ENCODE measurements at places on chromosomes 11 and 22. TPM values are rescaled to one million over a fixed set of nuclear protein-coding genes. Genes with fewer than 3 reads are reported as not detected.

Gene IFITM10
- 1.2 TPM for total RNA-seq

DNA sequence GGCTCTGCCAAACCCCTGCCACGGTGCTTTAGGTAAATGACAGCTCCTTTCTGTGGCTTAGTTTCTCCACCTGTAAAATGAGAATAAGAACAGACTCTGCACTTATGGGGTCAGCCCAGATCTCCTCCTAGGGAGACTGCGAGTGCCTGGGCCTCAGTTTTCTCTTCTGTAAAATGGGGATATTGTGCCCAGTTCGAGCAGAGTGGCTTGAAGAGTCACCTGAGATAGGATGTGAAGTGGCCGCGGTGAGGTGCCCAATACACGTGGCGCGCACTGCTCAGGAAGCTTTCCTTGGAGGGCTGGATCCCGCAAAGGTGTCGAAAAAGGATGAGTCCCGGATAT lies 473 bp upstream of the EMID1 start:
- H3K27me3 ChIP-seq, result no peaks in the 10 kb centered on the region
- H3K4me1 ChIP-seq, result peaks cover 11% of the 10 kb centered on the region
- peak overlapping the region; percentile 57 for H3K4me3 ChIP-seq
- no peak overlapping the region for H3K27ac ChIP-seq
- H3K36me3 ChIP-seq, result no peaks in the 10 kb centered on the region
- no peak for DNase-seq

DNA sequence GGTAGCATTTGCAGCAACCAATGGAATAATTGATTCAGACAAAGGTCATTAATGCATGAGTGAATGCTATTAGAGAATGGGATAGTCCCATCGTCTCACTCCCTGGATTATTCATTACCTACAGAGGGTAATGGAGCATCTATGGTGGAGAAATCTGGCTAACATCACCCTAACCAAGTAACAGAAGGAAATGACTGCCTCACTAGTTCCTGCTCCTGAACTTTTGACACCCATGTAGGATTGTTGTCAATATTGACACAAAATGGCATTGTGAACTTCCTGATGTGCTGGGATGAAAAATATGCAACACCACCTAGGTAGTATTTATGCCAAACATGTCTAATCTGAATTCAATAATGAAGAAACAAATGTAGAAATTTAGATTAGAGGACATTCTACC lies 44.0 kb upstream of the KIRREL3 start:
- H3K27ac ChIP-seq, result no peak overlapping the region
- DNase-seq, result no peak
- no peaks in the 10 kb centered on the region for H3K36me3 ChIP-seq
- no peaks in the 10 kb centered on the region for H3K27me3 ChIP-seq
- no peaks in the 10 kb centered on the region for H3K4me1 ChIP-seq

DNA sequence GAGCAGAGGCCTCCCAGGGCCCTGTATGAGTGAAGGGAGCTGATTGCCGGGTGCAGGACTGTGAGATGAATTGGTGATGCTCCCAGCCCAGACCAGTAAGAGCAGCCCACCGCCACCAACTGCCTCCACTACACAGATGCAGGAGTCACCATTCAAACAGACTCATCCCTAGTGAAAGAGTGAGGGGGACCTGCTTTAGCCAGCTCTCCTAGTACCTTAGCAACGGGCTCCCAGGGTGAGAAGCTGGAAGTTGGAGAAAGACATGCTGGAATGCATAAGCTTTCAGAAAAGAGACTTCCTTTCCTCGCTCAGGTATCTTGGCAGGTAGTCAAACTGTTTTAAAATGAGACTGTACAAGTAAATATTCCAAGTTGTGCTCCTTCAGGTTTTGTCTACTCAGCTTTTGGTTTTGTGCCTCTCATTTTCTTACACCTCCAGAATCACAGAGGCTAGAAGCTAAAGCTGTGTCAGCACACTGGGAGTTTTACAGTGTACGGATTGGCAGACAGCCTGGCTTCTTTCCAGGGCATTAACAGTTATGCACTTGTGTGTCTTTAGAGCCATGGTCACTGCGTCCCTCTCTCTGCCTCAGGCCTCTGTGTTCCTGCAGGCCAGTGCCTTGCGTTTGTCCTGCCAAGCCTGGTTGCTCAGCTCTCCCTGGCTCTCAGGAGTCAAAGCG lies 146.2 kb downstream of the ATXN10 start:
- no peak for DNase-seq
- H3K4me1 ChIP-seq, result peaks cover 29% of the 10 kb centered on the region
- no peak overlapping the region for H3K27ac ChIP-seq
- H3K36me3 ChIP-seq, result peaks cover 41% of the 10 kb centered on the region

- H3K4me1 ChIP-seq, result no peaks in the 10 kb centered on the region
- no peaks in the 10 kb centered on the region for H3K27me3 ChIP-seq
- DNase-seq, result no peak
- H3K4me3 ChIP-seq, result no peak overlapping the region
- no peak overlapping the region for H3K27ac ChIP-seq
Measured at GRCh38 chr11:2685566-2686359, 14.0 kb downstream of the KCNQ1OT1 start.

DNA sequence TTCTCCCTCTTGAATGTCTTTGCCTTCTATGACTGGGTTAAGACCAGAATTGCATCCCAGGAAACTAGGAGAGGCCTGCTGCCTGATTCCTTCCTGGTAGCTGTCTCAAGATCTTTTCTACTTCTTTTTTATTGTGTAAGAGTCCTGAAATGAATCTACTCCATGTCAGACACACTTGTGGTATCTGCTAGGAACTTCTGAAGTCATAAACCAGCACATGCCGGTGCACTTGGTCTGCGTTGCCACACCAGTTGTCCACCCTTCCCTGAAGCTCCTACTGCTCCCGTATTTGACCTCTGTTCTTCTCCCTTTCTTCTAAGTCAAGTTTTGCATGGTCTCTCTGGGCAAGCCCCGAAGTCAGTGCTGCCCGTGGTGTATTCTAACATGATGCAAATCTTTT lies 644.2 kb downstream of the ETS1 start:
- no peaks in the 10 kb centered on the region for H3K36me3 ChIP-seq
- H3K4me1 ChIP-seq, result no peaks in the 10 kb centered on the region
- DNase-seq, result no peak
- H3K4me3 ChIP-seq, result no peak overlapping the region
- H3K27me3 ChIP-seq, result no peaks in the 10 kb centered on the region
- H3K27ac ChIP-seq, result no peak overlapping the region

All from esophagus squamous epithelium (tissue), 5 donors.